NCI-H2081 (cell line): ENCODE measurements at places on chromosomes 1 and 21.
A peak's percentile ranks its signal among the peaks of the same experiment; 100 is the strongest.

- DNase-seq: no peak
Measured at GRCh38 chr1:80181418-80181817, 1174.9 kb upstream of the ADGRL4 start.

DNA sequence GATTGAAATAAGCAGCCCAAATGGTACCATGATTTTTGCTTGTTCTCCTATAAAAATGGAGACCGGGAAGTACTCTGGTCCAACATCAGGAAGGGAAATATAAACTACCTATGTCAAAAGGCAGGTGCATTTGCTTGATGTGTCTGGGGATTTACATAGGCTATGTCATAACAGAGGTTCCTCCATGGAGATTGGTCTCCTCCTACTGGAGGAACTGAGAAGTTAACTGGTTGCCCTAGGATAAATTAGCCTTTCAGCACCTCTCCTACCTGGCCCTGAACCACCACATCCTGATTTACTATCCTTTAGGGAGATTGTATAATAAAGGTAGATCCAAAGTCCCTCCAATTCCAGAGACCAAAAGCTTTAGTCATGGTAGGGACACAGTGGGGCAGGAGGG, 1109.3 kb upstream of the B3GALT2 start:
- peak; percentile 64 for DNase-seq

DNA sequence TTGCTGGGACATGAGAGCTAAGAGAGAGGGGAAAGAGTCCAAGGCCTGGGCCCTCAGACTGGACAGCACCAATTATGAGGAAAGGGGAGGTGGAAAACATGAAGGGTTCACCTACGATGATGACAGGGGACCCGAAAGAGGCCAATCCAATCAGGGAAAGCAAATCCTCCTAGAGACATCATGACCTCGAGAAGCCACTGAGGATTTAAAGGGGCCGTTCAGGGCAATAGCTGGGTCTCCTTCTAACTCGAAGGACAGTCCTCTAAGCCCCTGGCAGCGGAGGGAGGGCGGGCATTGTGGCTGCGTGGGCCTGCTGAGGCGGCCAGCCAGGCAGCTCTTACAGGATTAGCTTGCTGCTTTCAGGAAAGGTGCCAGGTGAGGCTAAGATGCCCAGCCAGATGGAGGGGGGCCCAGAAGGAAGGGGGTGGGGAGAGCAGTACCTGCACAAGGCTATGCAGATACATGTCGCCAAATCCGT, 7.4 kb downstream of the MEF2D start:
- no peak for DNase-seq

GRCh38 chr1:154968731-154969130, 1.8 kb downstream of the SHC1 start:
- no peak for DNase-seq

DNA sequence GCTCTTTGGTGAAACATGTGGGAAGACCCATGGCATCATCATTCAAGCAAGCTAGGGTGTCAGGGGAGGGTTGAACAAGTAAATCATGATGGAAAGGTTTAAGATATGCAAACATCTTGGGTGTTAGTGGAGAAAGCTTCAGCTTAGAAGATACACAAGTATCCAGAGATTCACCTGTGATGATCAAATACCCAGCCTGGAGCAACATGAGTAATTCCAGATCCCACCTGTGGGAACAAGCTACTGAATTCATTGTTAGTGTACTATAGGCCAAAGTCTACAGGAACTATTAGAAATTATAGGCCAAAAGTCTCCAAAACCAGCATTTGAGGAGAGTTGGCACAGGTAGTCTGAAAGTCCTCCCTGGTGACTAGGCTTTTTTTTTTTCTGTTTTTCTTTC, 499.9 kb downstream of the NUF2 start:
- DNase-seq: no peak

- DNase-seq: no peak
Measured at GRCh38 chr21:16573578-16573977, 843.8 kb downstream of the USP25 start.

DNA sequence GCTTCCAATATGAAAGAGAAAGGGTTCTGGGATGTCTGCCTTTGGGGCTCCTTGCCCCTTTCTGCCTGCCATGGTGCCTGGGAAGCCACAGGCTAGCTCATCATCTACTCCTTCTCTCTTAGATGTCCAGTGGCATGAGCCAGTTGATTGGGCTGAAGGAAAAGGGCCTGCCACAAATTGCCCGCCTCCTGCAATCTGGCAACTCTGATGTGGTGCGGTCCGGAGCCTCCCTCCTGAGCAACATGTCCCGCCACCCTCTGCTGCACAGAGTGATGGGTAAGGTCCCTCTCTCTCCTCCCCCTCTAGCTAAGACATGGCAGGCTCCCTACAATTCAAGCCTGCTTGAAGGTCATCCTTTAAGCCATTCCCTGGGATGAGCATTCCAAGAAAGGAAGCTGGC, 41.0 kb downstream of the PKP1 start:
- no peak for DNase-seq

DNA sequence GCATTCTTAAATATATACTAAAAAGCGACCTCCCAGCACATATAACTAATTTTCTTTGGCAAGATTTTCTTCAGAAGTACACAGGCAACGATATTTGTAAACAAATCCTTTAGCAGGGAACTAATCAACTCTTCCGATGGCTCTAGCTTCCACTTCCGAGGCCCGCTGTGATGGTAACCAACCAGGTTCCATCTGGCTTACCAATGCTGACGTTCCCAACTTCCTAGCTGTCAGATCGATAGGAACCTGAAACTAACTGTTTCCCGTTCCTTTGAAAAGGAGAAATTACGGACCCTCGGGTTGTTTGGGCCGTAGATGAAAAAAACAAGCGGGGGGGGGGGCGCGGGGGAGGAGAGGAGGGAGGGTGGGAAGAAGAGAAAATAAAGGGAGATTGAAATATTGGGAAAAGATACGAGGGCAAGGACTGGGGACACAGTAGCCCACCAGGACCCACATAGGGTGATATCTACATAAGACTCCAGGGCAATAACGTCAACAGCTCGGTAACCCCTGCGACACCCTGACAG, 513 bp downstream of the GTF2B start:
- peak; percentile 27 for DNase-seq

DNA sequence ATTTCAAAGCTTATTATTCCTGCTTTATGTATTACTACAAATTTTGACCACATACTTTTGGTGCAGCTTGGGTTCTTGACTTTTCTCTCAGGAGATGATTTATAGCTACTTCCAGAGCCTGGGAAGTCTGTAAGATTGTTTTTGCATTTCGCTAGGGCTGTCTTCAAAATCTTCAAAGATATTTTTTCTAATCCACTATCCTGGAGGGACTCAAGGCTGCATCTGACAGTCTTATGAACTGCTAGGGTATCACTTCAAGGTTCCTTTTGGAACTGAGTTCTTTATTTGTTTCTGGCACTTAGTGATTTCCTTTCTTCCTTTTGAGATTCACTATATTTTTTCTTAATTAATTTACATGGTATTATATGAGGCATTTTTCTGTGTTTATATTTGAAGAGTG, 90.0 kb upstream of the LYPLAL1 start:
- no peak for DNase-seq

DNA sequence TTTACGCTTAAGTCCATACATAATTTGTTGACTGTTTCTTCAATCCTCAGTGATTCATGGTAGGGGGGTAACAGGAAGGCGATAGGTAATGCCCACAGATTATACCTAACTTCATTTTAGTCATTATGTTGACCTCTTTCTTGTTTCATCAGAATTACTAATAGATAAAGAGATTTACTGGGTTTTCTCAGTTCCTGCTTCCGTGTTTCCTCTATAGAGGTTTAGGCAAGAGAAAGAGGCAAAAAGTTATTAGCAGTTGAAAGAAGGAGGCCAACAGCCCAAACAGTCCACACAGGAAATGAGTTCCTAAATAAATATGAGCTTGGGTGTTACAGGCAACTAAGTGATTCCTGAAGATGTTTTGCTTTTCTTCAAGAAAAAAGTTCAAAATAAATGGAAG, 17.9 kb upstream of the CLCA1 start:
- no peak for DNase-seq

- no peak for DNase-seq
Measured at GRCh38 chr1:65068202-65069010, 79.6 kb upstream of the AK4 start.

GRCh38 chr1:167250482-167250881, 29.8 kb downstream of the POU2F1 start:
- no peak for DNase-seq

GRCh38 chr1:172163498-172164215, 256.8 kb upstream of the C1orf105 start:
- no peak for DNase-seq

- DNase-seq: peak; percentile 84
Measured at GRCh38 chr1:16164213-16165072, 8.6 kb upstream of the EPHA2 start.

DNA sequence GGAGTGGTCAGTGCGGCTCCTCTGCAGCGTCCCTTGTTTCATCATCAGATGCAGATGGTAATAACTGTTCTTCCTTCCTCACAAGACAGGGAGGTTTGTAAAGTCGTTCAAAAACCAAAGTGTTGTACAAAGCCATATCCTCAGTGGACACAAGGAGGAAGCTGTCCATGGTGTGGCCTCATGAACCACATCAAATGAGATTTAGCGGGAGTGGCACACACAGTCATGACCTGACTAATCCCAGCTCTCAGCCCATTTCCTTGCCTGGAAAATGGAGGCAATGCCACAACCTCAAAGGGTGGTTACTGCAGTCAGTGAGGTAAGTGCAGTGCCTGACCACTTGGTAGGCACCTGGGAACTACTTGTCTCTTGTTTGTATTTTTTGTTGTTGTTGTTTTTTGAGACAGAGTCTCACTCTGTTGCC, 13.4 kb downstream of the ENTREP3 start:
- no peak for DNase-seq
